Dorsolateral prefrontal cortex (tissue), 122 donors: ENCODE measurements at places on chromosomes 11 and 22.

GRCh38 chr22:43892183-43892894 is 526 bp upstream of the PNPLA5 start:
- no peak for DNase-seq

- no peak for DNase-seq
Measured at GRCh38 chr22:17980015-17980590, 44.3 kb downstream of the MICAL3 start.

- DNase-seq, result no peak
Measured at GRCh38 chr11:3340025-3340424, 38.9 kb downstream of the ZNF195 start.

DNA sequence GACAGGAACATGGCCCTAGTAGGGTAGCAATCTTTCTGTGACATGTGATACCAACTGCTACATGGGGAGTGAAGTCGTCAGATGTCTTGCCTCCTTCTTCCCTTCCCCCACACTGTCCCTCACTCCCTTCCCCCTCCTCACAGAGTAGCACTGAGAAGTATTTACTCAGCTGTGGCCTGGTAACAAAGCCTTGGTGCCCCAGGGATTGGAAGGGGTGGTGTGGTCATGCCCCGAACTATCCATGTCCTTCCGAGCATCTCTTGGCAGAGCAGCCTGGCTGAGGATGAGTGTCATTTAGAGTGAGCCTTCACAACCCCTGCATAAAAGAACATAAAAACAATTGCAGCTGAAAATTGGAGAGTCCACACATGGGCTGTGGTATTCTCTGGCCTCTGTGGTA is 46.1 kb downstream of the ARFGAP2 start:
- DNase-seq, result no peak

DNA sequence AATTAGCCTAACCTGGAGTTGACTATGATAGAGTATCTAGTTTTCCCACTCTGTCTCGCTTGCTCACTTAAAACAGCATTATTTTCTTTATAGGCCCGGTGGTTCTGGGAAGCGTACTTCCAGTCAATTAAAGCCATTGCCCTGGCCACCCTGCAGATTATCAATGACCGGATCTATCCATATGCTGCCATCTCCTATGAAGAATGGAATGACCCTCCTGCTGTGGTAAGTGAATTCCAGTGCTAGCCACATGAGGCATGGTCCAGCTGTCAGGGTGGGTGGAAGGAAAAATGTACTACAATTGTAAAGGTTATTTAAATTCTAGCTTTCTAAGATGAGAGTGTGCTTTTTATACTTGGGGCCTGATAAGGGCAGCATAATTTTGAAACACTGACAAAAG is 76.0 kb downstream of the EXT2 start:
- DNase-seq, result no peak

- DNase-seq, result no peak
Measured at GRCh38 chr11:67283481-67283963, 5.6 kb upstream of the ANKRD13D start.

DNA sequence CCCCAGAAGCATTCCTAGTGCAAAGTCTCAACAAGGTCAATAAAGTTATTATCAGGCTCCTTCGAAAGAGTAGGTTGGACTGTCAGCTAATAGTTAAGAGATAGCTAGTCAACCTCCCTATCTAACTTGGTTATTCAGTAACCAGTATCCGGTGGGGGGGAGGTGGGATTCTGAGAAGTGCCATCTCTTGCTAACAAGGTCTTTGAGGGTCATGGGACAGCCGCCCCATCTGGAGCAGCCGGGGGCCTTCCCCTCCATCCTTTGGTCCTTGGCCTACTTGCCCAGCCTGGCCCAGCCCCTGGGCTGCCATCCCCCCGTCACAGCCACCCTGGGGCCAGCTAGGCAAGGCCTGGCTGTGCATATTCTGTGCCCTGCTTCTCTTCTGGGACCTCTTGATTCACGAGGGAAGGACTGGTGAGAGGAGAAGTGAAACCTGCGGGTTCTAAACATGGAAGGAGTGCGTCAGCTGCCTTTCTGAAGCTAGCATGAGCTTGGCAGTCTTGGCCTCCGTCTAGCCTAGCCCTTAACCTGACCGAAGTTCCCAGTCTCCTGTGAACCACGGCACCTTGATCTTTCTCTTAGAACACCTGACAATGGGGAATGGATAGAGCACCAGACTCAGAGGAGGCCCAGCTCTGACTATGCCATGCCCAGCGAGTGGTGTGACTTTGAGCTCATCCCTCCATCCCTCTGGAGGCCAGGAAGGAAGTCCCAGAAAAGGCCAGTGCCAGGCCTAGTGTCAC is 9.3 kb downstream of the SLC37A2 start:
- no peak for DNase-seq

GRCh38 chr11:129578006-129578405 is 202.4 kb downstream of the BARX2 start:
- no peak for DNase-seq

- DNase-seq, result no peak
Measured at GRCh38 chr11:18669219-18669596, 29.4 kb upstream of the TMEM86A start.

DNA sequence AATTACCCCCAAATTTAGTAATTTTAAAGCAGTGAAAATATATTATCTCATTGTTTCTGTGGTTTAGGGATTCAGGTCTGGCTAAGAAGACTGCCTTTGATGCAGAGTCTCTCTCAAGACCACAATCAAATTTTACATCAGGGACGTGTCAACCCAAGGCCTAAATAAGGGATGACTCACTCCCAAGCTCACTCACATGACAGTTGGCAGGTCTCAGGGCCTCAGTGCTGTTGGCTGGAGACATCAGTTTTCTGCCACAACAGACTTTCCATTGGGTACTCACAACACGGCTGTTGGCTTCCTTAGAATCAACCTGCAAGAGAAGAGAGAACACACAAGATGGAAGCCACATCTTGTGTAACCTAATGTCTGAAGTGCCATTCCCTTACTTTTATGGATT is 377.3 kb downstream of the FAM181B start:
- DNase-seq, result no peak

DNA sequence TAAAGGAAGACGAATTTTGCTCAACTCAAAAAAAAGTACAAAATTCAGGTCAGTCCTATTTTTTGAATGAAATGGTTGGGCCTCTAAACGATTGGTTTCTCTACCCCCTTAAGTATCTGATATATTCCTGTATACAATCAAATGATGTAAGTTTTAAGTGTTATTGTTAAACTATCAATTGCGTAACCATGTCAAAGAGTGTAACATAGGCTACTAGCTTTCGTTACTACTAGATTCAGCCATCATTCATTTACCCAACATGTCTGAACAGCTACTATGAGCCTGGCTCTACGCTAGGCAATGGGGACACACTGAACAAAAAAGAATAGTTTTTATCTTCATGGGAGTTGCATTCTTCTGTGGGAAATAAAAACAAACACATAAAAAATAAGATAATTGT is 3.3 kb downstream of the RAB6A start:
- no peak for DNase-seq
